ENCODE measurements at places on chromosomes 5 and 9. TPM values are rescaled to one million over a fixed set of nuclear protein-coding genes. Genes with fewer than 3 reads are reported as not detected.

Gene C5orf52
- not detected for total RNA-seq

Gene MARCOL
- not detected for total RNA-seq

Gene SLC45A2
- total RNA-seq, result not detected

Gene CDX1
- not detected for total RNA-seq

Gene UGT3A1
- not detected for total RNA-seq

Gene SPINK1
- not detected for total RNA-seq

Gene CNTFR
- total RNA-seq, result 0.86 TPM

Gene SV2C
- not detected for total RNA-seq

Gene CYSRT1
- total RNA-seq, result 2.3 TPM

Gene SMIM33
- not detected for total RNA-seq

Gene PRDM9
- not detected for total RNA-seq

Gene TYRP1
- not detected for total RNA-seq

Gene LCN9
- not detected for total RNA-seq

Gene CBY3
- total RNA-seq, result not detected

Gene ADAMTS13
- 0.86 TPM for total RNA-seq

Gene WNT8A
- not detected for total RNA-seq

Gene TMEM171
- 9.8 TPM for total RNA-seq

Gene SYK
- total RNA-seq, result not detected

Gene GRM6
- not detected for total RNA-seq

Gene NANS
- total RNA-seq, result 176 TPM

Gene LCN6
- not detected for total RNA-seq

Gene SEMA5A
- total RNA-seq, result 5.8 TPM

Gene JMY
- total RNA-seq, result 3.5 TPM

Gene SLC6A7
- total RNA-seq, result not detected

Gene NXNL2
- total RNA-seq, result 2.6 TPM

Gene PCDHGA11
- 8.4 TPM for total RNA-seq

Data from myometrial cell (primary cell).